ENCODE measurements at places on chromosomes 1 and 21.

- DNase-seq, result no peak
These were observed 4.2 kb upstream of the COL6A1 start for GRCh38 chr21:45977396-45977795.

DNA sequence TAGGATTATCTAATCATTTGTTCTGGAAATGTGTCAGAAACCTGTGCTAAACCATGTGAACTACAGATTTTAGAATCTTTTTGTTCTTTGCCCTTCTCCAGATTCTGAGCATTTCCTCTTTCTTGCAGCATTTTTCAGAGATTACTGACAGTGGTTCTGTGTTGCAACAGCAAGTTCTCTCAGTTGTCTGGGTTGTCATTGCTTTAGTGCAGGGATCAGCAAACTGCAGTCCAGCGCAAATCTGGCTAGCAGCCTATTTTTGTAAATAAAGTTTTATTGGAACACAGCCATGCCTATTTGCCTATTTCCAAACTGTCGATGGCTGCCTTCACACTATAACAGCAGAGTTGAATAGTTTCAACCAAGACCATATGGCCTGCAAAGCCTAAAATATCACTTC, 66.3 kb upstream of the LRRC8D start:
- no peak for DNase-seq

DNA sequence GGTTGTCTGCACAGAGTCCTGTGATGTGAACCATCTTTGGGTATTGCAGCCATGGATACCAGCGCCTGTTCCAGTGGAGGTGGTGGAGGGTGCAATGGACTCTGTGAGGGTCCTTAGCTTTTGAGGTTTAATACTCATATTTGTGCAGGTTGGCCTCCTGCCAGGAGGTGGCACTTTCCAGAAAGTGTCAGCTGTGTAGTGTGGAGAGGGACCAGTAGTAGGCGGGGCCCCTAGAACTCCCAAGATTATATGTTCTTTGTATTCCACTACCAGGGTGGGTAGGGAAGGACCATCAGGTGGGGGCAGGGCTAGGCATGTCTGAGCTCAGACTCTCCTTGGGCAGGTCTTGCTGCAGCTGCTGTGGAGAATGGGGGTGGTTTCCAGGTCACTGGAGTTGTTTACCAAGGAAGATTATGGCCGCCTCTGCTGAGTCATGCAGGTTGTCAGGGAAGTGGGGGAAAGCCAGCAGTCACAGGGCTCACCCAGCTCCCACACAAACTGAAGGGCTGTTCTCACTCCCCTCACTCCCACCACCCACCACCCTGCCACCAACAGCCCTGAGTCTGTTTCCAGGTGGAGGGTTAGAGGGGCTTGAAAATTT, 31.2 kb upstream of the ZNF678 start:
- DNase-seq, result no peak

DNA sequence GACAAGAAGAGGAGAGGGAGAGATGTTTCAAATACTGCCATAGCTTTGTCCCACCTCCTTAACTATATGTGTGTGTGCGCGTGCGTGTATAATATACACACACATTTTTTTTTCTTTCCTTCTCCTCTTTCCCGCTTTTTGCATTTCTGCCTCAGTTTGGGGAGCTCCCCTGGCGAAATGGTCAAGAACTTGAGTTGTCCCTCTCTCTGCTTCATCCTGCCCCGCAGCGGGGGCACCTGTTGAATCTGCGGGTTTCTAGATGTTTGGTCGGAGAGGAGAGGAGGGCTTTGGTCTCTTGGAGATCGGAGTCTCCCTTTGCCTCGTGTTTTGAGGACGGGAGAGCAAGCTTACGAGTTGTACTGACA, 504 bp downstream of the SCCPDH start:
- DNase-seq, result no peak

DNA sequence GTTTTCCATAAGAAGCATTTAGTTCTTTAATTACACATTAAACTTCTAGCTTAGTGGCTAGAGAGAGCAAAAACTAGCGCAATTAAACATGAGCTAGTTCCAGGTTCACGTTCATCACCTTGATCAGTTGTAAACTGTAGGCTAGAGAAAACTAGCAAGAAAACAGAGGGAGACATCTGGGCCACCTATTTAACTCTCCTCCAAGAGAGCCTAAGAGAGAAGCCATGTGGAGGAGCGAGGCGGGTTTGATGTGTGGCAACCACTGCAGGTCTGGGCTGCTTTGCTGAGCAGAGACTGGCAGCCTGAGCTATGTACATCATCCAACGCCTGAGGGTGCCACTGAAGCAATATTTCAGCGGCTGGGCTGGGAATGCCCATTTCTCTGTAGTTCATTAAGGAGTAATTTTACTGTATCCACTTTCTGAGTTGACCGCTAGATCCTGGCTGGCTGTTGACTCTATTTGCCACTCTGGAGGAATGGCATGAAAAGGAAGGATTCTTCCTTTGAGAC, 252.9 kb downstream of the DYRK1A start:
- DNase-seq, result no peak

GRCh38 chr21:17903929-17904639, 84.9 kb upstream of the C21orf91 start:
- DNase-seq, result no peak

DNA sequence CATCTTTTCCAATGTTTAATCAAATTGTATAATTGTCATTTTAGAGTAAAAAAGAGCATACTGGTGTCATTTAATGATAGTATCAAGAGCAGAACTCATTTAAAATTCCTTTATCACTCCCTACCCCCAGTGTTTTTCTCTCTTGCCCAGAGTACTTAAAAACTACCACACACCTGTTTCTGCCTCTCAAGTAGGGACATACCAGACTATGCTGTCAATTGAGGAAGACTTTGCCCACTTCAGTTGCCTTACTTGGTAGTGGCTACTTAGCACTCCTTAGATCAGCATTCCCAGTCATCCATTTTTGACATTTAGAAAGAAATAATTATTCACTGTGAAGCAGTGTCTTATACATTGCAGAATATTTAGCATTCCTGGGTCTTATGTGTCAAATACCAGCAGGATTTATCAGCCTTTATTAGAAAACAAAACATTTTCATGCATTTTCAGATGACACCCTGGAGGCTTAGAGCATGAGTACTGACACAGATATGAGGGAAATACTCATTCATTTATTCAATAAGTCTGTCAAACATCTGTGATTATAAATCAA, 127.5 kb upstream of the RGS1 start:
- DNase-seq, result no peak

DNA sequence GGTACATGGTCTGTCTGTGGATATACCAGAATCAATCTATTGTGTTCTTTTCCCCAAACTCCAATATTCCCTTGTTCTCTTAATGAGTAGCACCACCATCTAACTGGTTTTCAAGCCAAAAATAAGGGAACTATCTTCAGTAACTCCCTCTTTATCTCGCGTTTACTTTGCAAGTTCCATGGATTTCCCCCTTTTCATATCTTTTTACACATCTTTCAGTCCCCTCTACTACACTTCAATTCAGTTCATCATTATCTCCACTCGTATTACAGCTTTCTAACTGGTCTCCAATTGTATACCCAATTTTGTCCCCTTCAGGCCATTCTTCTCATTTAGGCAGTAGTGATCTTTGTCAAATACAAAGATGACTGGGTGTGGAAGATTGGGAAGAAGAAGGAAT, 4.1 kb upstream of the TMCO1 start:
- no peak for DNase-seq

DNA sequence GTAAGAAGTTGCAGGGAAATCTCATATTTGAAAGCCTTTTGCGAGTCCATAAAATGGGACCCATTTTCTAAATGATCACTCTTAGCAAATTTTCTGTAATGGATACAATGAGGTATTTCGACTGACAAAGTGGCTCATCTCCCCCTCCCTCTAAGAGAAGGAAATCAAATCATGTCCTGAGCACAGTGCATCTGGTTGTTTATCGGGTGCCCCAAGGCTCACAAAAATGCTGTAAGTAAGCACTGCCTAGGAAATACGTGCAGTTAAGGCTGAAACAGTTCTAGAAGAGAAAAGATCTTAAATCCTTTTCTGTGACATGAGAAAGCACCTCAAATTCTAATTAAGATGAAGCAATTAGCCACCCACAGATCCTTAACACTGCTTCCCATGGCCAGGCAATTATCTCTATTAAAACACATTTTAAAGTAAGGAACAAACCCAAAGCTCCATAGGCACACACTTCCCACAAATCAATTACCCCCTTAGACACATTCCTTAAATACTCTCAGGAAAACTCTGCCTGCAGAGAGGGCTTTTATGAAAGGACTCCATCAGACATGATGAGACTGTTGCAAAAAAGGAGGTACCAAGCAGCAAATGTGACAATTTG, 216.3 kb downstream of the KCNH1 start:
- no peak for DNase-seq

- DNase-seq, result no peak
These were observed 110.3 kb downstream of the HUNK start for GRCh38 chr21:31983120-31983519.

GRCh38 chr1:150619576-150620509, 9.6 kb downstream of the ENSA start:
- no peak for DNase-seq

DNA sequence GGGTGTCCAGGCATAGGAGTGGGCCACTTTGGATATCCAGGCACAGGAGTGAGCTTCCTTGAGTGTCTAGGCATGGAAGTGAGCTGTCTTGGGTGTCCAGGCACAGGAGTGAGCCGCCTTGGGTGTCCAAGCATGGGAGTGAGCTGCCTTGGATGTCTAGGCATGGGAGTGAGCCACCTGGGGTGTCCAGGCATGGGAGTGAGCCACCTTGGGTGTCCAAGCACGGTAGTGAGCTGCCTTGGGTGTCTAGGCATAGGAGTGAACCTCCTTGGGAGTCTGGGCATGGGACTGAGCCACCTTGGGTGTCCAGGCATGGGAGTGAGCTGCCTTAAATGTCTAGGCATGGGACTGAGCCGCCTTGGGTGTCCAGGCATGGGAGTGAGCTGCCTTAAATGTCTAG, 146.3 kb downstream of the C1orf94 start:
- DNase-seq, result no peak

- DNase-seq, result no peak
These were observed 111.6 kb downstream of the ADGRL2 start for GRCh38 chr1:81912383-81912782.

DNA sequence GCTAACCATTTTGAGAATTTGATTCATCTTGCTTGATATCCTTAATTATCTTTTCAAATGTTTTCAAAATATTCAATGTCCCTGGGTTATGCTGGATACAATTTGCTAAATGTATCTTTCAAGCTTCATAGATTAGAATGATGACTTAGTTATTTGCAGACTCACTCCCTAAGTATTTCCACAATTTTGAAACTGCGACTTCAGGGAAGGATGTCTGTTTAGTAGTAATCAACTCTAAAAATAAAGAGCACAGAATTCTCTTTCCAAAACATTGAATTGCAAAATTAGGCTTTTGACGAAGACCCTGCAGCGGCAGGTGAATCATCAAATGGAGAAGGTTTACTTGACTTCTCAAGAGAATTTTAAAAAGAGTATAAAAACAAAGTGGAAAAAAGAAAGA, 14.2 kb downstream of the RGS1 start:
- no peak for DNase-seq

- no peak for DNase-seq
These were observed 25.8 kb upstream of the MYCL start for GRCh38 chr1:39927538-39927937.

- DNase-seq, result no peak
These were observed 24.2 kb downstream of the WDTC1 start for GRCh38 chr1:27258598-27258997.

DNA sequence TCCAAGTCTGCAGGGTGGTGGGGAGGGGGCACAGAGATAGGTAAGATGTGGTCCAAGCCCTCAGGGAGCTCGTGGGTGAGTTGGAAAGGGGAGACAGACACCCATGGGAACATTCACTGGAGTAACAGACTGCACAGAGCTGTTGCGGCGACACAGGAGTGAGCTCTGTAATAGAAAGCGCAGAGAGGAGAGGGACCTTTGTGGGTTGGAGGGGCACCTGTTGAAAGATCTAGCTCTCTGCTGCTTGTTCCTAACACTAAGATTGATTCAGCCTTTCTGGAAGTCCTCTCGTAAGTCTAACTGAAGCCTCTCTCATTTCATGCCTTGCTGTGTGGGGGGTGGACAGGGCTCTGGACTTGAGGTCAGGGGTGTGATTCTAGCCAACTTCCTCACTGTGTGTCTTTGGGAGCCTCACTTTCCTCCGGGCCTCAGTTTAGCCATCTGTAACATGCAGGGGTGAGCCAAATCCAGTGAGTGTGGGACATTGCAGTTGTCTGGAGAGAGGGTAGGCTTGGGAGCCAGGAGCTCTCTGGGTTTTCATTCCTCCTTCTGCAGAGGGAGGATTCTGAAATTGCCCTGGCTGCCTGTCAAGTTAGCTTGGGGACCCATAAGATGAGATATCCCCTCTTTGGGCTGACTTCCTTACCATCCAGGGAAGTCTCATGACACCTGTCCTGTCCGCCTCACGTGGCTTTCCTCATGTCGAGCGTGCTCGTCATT, 2.0 kb upstream of the ACOT11 start:
- DNase-seq, result no peak

All from stimulated activated CD4-positive, alpha-beta T cell treated with anti-CD3 and anti-CD28 coated beads, Interleukin-4, amount 100 ng/mL, for 1 hour (primary cell).